ENCODE measurements at places on chromosomes 4 and X.

DNA sequence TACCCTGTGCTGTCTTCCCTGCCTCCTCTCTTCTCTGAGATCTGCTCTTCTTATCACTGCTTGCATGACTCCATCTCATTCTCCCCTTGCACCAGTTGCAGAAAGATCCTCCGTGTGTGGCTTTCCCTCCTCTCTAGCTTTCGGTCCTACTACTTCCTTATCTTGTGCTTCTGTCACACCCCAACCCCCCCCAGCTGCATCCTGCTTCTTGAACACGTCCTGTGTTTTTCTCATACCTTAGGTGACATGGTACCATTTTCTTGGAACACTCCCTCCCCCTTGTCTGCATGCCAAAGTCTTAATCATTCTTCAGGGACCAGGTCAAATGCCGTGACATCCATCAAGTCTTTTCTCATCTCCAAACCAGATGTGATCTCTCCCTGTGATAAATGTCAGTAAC is 46.4 kb downstream of the FHL1 start:
- DNase-seq, result no peak

DNA sequence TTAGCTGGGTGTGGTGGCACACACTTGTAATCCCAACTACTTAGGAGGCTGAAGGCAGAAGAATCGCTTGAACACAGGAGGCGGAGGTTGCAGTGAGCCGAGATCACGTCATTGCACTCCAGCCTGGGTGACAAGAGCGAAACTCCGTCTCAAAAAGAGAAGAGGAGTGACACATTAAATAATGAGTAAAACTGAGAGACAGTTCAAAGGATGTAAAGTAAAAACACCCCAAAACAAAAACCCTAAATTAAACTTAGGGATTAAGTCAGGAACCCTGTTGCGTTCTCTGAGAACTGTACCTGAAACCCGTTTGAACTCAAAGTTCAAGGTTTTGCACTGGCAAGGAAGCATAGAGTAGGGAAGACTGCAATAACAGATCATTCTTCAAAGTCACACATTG is 141.7 kb downstream of the BRWD3 start:
- DNase-seq, result no peak

DNA sequence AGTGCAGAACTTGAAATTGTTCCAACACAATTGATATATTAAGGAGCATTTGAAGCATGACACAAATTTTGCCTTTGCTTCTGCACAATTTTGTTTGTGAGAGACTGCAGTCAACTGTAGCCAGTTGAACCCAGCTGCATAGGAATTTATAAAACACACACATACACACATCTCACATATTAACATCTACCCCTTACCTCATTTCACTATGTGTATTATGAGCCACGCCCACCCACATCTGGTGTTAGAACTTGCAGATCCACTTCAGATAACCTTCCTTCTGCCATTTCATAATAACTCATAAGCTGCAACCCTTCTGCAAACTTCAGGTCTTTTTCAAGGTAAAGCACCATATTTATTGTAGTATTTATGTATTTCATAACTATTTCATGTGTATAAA is 188.1 kb upstream of the WDFY3 start:
- no peak for DNase-seq

- DNase-seq, result no peak
Observed at GRCh38 chr4:17427991-17428390, 83.9 kb downstream of the QDPR start.

- no peak for DNase-seq
Observed at GRCh38 chrX:97524340-97524739, 640.6 kb downstream of the RPA4 start.

DNA sequence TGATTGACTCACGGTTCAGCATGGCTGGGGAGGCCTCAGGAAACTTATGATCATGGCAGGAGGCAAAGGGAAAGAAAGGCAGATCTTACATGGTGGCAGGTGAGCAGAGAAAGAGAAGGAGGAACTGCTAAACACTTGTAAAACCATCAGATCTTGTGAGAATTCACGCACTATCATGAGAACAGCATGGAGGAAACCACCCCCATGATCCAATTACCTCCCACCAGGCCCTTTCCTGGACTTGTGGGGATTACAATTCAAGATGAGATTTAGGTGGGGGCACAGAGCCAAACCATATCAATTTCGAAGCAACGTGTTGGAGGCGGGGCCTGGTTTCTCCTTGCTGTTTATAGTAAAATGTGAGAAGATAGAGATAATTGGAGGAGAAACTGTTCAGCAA is 167.4 kb downstream of the GABRB1 start:
- no peak for DNase-seq

- DNase-seq, result no peak
Observed at GRCh38 chr4:52511825-52512224, 147.3 kb downstream of the USP46 start.

DNA sequence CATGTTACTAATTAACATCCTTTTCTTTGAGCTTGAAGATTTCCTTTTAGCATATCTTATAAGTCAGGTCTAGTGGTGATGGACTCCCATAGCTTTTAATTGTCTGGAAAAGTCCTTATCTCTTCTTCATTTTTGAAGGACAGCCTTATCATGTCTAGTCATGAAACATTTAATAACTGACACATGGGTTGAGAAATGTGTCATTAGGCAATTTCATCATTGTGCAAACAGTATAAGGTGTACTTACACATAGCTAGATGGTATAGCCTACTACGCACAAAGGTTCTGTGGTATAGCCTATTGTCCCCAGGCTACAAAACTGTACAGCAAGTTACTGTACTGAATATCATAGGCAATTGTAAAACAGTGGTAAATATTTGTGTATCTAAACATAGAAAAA is 34.5 kb upstream of the ALG13 start:
- DNase-seq, result no peak

- DNase-seq, result no peak
Observed at GRCh38 chr4:41784191-41784979, 35.9 kb upstream of the PHOX2B start.

- no peak for DNase-seq
Observed at GRCh38 chr4:15188605-15189539, 186.6 kb downstream of the CPEB2 start.

- DNase-seq, result no peak
Observed at GRCh38 chr4:82402196-82402775, 28.0 kb downstream of the HNRNPDL start.

- DNase-seq, result no peak
Observed at GRCh38 chrX:9899640-9900111, 67.5 kb upstream of the CLDN34 start.

GRCh38 chr4:4837316-4837715 is 22.1 kb upstream of the MSX1 start:
- no peak for DNase-seq

DNA sequence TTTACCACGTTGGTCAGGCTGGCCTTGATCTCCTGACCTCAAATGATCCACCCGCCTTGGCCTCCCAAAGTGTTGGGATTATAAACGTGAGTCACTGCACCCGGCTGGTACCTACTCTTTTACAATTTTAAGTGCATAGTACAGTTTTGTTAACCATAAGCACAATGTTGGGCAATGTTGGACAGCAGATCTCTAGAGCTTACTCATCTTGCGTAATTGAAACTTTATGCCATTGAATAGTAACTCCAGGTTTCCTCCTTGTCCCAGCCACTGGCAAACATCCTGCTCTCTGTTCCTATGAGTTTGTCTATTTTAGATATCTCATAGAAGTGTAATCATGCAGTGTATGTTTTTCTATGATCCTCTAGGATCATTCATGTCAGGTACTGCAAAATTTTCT is 9.3 kb upstream of the CPE start:
- DNase-seq, result no peak

DNA sequence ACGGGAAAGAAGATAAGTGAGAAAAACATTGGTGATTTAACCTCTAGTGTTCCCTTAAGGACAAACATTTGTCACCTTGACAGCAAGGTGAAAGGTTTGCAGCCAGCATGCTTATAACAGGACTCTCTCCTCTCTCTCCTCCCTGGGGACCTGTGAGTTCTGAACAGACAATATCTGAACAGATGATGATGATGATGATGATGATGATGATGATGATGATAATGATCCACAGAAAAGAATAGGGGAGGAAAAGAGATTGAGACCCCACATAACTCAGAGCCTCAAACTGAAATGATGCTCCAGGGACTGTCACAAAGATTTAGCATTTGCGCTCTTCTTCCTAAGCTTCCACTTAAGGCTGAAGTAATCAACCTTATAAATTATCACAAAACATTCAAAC is 103.9 kb downstream of the SLC10A7 start:
- DNase-seq, result no peak

- DNase-seq, result no peak
Observed at GRCh38 chrX:101360390-101360789, 11.8 kb upstream of the TIMM8A start.

Measured in activated CD8-positive, alpha-beta memory T cell treated with anti-CD3 and anti-CD28 coated beads for 48 hours (primary cell).